ENCODE measurements at places on chromosomes 2 and 18.
A peak's percentile ranks its signal among the peaks of the same experiment; 100 is the strongest.

DNA sequence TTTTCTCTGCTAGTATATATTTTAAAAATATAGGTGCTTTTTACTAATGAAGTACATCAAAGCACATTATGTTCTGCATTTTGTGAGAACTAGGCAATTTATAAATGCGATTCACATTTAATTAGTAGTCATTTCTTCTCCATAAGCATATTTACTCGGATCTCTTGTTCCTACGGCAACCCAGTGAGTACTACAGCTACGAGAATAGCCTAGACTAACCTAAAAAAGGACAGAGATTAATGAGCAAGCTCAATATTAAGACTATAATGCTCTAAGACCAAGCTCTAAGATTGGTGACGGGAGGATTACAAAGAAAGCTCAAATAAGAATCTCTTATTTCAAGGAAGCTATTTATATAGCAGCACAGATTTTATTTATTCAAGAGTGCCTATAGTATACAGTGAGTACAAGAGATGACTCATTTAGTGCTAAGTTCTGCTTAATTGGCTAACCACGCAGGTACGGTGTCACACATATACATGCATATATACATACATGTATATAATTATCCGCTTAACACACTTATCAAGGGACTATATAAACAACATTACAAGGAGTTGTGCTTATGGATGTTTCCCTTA is 364.7 kb downstream of the GPD2 start:
- no peak for DNase-seq

DNA sequence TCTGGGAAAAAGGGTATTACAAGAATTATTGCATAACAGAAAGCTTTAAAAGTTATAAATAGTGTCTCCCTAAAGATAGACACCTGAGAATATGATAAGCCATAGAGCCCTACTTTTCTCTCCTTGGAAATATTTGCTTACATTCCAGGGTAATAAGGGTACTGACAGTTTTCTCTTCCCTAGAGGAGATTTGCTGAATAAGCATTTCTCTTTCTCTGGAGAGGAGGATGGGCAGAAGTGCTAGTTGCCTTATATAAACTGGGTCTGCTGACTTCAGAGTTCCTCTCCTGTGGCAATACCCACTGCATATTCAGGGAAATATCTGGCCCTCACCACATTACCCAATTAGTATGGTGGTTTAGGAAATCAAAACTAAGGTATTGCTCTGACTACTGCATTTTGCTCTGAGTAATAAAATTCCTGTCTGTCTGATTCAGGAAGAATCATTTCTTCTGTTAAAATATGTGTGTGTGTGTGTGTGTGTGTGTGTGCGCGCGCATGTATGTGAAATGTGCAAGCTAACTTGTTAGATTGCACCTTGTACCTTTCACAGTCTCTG is 1391.3 kb downstream of the DSC3 start:
- peak; percentile 75 for DNase-seq

DNA sequence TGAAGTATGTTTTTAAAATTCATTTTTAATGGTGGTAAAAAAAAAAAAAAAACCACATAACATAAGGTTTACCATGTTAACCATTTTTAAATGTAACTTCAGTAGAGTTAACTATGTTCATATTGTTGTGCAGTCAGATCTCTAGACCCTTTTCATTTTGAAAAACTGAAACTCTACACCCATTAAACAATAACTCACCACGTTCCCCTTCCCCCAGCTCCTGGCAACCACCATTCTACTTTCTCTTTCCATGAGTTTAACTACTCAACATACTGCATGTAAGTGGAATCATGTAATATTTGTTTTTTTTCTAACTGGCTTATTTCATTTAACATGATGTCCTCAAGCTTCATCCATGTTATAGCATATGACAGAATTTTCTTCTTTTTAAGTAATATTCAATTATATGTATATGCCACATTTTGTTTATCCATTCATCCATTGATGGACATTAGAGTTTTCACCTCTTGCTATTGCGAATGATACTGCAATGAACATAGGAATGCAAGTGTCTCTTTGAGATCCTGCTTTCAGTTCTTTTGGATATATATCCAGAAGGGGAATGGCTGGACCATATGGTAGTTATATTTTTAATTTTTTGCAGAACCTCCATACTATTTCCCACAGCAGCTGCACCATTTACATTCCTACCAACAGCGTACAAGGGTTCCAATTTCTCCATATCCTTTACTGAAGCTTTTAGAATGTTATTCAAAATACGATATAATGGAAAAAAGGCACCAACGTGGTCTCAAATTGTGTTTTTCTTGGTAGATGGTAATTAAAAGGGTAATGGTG is 91.0 kb downstream of the SPTBN1 start:
- DNase-seq: no peak

DNA sequence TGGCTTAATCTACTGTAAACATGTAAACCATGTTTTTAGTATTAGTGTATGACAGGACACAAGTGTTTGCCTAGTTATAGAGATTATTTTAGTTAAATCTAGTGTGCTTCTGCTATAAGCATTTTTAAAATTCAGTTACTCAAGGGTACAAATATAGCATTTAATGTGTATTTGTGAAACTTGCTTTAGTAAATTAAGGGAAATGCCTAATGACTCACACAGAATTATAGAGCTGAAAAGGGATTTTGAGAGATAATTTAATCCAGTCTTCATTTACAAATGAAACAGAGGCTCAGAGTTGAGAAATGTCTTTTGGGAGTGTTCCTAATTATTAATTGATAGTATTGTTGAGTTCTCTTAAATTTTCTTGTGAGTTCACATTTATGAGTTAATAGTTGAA is 8.2 kb downstream of the ACTR3 start:
- DNase-seq: no peak

DNA sequence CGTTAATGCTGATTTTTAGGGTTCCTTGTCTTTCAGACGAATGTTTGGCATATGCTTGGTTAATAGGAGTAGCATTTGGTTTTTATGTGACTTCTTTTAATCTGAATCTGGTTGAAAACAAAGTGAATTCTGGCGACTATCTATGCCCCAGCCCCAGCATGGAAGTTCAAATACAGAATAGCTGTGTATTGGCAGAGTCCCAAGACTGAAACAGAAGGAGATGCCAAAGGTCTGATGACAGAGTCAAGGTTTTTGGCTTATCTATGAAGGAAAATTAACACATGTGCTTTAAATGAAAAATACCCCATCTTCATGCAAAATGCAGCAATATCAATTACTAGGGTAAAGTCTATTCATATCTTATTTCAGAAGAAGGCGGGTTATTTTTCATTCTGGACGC is 734.8 kb upstream of the NXPH2 start:
- DNase-seq: no peak

DNA sequence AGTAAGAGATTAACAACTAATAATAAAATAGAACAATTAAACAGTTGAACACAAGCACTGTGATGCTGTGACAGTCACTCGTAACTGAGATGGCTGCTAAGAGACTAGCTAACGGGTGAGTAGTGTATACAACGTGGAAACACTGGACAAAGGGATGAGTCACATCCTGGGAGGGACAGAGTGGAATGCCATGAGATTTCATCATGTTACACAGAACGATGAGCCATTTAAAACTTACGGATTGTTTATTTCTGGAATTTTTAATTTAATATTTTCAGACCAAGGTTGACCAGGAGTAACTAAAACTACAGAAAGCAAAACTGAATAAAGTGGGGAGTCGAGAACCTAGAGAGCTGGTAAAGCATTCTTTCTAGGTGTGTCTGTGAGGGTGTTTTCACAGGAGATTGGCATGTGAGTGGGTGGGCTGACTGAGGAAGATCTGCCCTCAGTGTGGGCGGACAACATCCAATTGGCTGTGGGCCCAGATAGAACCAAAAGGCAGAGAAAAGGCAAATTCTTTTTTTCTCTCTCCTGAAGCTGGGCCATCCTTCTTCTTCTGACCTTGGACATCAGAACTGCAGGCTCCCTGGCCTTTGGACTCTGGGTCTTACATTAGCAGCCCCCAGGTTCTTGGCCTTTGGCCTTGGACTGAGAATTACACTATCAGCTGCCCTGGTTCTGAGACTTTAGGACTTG is 14.6 kb downstream of the TMSB10 start:
- DNase-seq: peak; percentile 98

DNA sequence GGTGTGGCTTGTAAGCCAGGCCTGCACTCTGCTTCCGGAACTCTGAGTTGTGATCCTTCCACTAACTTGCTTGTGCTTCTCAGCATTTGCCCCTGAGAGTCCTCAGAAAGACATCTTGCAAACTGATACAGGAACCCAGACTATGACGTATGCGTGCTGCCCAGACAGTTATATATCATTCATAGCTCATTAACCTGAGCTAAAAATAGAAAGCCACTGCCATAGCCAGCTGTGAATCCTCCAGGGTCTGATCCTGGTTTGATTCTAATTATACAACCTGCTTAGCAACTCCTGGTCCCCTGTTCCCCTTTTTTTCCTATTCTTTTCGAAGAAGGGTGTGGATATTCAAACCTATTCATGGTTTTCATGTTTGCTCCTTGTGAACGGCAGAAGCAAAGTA is 63.7 kb downstream of the MARCHF4 start:
- DNase-seq: peak; percentile 84

DNA sequence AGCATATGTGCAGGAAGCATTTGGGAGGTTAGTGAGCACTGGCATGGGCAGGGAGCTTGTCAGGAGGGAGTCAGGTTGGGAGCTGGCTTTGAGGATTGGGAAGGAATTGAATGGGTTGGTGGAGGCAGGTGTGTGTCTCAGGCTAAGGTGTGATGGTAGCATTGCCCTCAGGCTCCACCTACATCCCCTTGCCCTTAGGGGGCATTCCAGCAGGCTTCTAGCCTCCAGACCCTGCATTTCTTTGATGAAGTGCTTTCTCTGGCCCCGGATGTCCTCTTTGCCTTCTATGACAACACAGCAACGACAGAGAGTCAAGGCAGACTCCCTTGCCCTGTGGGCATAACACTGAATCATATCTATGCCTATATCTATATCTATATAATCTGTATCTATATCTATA is 13.5 kb downstream of the RHBDD1 start:
- no peak for DNase-seq

GRCh38 chr18:1017227-1018058 is 112.8 kb downstream of the ADCYAP1 start:
- DNase-seq: peak; percentile 58

GRCh38 chr18:32439802-32440201 is 30.9 kb downstream of the GAREM1 start:
- DNase-seq: no peak

DNA sequence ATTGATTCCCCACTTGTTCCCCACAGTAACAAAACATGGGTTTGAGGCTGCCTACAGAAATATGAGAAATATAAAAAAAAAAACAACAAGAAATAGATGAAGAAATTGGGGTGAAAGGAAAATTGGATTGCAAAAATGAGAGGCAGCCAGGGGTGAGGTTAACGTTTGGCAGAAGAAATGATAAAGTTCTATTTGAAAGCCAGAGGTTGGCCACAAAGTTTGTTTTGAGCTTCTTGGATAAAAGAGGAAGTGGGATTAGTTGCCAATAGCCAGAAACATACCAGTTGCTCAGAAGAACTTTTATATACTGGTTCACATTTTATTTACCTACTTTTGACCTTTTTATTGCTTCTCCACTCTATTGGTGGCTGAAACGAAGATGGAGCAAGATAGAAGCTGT is 67.5 kb downstream of the FASTKD2 start:
- no peak for DNase-seq

- DNase-seq: peak; percentile 58
Measured at GRCh38 chr2:9813312-9814128, 29.8 kb upstream of the TAF1B start.

All from fibroblast of skin of right biceps (primary cell).